ENCODE measurements at places on chromosomes 5 and 9.

DNA sequence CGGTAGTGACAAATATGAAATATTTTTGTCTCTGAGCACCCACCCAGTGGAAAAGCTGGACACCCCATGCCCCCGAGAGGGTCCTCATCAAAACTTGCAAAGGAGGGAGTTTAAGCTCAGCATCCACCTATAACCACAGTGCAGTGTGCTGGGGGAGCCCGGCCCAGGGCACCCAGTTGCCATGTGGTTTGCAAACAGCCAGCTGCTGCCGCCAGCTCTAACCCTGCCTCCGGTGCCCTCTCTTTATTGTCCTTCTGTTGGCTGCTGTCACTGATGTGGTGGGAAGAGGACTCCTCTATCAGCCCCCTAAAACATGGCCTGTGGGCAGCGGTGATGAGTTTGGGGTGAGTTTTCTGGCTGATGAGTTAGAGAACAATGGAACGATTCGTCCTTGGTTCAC, 160.9 kb upstream of the MVB12B start:
- DNase-seq, result no peak

DNA sequence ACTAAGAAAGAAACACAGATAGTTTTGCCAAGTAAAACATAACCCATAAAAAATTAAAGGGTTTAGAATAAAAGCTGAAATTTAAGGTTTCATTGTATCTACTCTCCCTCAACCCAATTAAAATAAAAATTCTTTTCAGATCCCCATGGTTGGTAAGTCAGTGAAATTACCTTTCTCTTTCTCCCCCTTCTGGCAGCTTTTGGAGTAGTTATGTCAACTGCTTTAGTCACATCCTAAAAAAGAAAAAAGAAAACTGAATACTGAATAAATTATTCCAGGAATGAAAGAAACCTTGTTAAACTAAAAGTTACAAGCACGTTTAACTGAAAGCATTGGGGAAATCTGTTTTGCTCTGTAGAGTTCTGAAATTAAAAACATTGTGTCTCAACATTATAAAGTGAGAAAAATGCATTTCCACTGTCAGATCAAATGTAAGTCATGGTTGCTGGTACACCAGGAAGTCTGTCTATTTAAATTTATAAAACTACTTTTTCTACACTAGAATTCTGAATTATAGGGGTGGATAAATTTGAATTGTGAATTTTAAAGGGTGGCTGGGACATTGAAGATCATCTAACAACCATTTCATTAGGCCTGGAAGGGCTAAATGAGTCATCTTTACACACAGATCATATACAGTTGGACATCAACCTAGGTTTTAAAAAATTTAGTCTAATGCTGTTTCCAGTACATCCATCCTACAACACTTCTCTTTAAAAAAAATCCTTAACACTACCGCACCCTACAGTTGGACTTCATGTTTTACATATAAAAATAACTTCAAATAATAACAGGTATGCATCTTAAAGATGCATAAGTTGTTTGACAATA, 24.7 kb downstream of the PSIP1 start:
- DNase-seq, result no peak

GRCh38 chr5:32261198-32261597, 51.5 kb downstream of the MTMR12 start:
- DNase-seq, result no peak

GRCh38 chr9:21684831-21685362, 117.5 kb upstream of the MTAP start:
- DNase-seq, result no peak

DNA sequence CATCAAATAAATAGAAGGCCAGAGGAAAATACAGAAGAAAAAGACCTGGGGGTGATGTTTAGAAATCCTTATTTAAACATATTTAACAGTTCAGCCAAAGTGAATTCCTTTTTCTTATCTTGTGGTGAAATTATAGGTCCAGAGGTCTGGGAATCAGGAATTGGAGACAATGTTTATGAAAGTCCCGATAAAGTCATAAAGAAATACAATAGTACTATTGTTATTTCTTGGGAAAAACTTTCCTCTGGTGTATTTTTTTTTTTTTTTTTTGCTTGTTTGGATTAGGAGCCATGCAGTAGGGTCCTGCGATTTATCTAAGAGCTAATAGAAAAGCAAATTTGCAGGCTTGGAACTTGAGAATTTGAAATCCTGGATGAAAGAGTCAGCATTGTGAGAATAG, 426 bp downstream of the C7 start:
- no peak for DNase-seq
